Activated CD4-positive, CD25-positive, alpha-beta regulatory T cell (primary cell): ENCODE measurements at places on chromosomes 7 and 10.

- DNase-seq = no peak
These were observed 190.1 kb downstream of the SDHAF3 start for GRCh38 chr7:97307521-97308108.

- DNase-seq = no peak
These were observed 118.4 kb upstream of the TCERG1L start for GRCh38 chr10:131429942-131430341.

GRCh38 chr10:90526721-90527120 lies 331.1 kb downstream of the HTR7 start:
- DNase-seq = no peak

- DNase-seq = no peak
These were observed 46.8 kb upstream of the PDLIM1 start for GRCh38 chr10:95337423-95338160.

GRCh38 chr7:92835261-92835850 lies 1.0 kb downstream of the CDK6 start:
- peak; percentile 32 for DNase-seq

DNA sequence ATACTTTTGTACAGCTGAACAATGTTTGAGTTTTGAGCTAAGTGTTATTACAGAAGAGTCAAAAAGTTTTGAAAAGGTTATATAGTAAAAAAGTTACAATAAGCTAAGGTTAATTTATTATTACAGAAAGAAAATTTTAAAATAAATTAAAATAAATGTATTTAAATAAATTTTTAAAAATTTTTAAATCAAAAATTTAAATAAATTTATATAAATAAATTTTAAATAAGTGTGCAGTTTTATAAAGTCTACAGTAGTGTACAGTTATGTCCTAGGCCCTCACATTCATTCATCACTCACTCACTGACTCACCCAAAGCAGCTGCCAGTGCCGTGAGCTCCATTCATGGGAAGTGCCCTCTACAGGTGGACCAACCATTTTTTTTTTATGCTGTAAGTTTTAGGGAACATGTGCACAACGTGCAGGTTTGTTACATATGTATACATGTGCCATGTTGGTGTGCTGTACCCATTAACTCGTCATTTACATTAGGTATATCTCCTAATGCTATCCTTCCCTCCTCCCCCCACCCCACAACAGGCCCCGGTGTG lies 462.9 kb upstream of the ZMIZ1 start:
- DNase-seq = no peak

- DNase-seq = no peak
These were observed 63.4 kb downstream of the CSGALNACT2 start for GRCh38 chr10:43201545-43202131.

DNA sequence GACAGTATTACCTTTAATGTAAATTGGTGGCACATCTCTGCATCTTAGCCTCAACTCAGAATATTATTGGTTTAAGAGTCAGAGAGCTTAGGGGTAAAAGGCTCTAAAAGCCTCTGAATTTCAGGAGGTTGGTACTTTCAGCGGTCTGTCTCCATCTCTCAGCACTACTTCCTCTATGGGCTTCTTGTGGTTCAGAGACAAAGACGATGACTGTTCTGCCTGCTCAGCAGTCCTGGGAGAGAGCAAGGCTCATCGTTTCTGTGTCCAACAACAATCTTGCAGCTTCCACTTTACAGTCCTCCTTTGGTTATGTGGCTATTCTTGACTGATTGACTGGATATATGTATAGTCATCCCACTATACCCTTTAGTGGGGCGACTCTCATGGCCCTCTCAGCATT lies 394.7 kb downstream of the AUTS2 start:
- no peak for DNase-seq

GRCh38 chr7:155009570-155010157 lies 6.7 kb upstream of the PAXIP1 start:
- no peak for DNase-seq

DNA sequence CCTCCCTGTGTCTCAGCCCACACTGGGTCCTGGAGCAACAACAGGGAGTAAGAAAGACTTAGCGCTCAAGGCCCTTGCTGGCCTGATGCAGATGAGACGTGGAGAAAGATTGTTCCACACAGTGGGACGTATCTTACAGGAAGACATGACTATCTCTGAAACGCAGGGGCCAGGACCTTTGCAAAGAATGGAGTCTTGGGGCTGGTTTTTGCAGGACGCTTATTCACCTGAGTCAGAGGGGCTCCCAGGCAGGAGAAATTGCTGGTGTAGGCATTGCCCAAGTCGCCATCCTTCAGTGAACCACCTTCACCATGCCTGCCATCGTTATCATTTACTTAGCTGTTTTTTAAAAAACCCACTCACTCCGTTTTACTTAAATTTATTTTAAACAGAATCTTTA lies 11.8 kb upstream of the GDF10 start:
- no peak for DNase-seq

DNA sequence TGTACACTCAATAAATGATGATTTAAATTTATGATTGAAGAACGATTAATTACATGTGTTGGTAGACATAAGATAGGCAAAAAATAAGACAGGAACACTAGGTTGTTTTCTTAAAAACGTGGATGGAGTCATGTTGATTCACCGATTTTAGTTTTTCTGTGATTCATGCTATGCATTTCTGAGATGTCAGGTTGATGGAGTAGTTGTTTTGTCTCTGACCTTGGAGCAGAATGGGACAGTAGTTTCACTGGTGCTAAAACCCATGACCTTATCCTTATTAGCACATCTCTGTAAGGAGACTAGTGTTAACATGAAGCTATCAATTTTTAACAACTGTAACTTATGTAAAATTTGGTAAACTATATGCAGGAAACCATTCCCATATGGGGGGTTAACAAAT lies 611.6 kb upstream of the FZD8 start:
- DNase-seq = no peak

- no peak for DNase-seq
These were observed 76.6 kb downstream of the TMEM178B start for GRCh38 chr7:141150465-141150864.

DNA sequence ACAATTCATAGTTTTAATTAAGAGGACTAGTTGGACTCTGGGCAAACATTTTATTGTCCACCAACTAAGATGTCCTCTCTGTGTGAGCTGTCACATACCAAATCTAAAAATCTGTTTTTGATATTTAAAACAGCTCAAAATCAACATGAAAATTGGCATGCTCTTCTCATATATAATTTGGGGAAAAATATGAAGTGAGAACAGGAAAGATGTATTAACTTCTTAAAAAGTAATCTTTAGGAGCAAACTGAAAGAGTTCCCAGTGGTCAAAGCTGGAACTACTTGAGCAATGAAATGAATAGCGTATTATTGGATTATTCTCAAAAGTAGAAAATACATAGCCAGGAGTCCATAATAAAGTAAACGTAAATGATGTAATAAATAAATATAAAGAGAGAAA lies 147.2 kb downstream of the DYNC1I1 start:
- no peak for DNase-seq

- no peak for DNase-seq
These were observed 11.1 kb downstream of the C10orf62 start for GRCh38 chr10:97600616-97601015.

DNA sequence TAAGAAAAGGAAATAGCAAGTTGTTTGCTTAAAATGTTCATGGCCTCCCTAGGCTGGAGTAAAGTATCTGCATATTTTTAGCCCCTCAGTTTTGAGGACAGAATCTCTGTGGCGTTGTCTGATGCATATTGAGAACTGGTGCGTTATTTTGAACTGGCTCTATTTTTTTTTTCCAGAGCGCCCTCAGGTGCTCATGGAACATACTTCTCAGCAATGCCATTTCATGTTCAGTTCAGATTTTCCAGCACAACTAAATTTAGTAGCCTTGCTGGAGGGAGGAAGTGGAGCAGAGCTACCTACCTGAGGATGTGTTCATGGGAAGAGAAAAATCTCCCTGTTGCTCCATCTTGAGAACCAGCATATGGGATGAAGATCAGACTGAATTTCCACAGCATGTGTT lies 870.5 kb downstream of the LRMDA start:
- DNase-seq = no peak

DNA sequence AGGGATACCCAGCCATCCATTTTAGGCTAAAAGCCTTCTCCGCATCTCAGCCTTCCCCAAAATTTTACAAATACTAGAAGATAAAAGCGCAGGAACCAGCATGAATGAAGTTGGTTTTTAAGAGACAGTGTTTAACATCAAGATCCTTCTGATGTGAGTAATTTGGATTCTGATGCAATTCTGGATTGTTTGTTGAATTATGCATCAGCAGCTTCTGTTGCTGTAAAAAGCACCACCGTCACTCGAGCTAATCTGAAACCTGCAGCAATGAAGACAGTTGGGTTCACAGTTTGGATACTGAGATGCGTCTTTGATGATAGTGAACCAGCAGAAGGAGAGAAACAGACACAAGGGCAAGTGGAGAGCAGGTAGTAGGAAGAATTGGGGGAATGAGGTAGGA lies 179.2 kb downstream of the PLXNA4 start:
- DNase-seq = no peak

GRCh38 chr7:98483964-98484545 lies 83.2 kb upstream of the BAIAP2L1 start:
- no peak for DNase-seq

DNA sequence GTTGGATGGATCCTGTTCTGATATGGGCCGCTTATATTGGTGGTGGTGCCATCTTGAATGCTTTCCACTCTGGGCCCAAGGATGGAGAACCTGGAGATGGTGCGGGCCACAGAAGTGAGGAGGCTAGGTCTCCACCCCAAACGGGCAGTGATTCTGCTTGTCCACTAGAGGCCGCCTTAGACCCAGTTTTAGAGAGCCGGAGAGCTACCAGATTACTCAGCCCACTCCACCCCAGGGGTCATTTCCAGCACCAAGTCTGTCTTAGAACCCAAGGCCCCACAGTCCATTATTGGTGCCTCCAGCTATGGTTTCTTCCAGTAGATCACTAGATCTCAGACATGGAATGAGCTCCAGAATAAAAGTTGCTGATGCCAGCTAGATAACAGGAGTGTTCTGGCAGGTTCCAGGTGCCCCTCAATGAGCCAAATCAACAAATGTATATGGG lies 11.8 kb upstream of the CAMK2G start:
- peak; percentile 41 for DNase-seq

DNA sequence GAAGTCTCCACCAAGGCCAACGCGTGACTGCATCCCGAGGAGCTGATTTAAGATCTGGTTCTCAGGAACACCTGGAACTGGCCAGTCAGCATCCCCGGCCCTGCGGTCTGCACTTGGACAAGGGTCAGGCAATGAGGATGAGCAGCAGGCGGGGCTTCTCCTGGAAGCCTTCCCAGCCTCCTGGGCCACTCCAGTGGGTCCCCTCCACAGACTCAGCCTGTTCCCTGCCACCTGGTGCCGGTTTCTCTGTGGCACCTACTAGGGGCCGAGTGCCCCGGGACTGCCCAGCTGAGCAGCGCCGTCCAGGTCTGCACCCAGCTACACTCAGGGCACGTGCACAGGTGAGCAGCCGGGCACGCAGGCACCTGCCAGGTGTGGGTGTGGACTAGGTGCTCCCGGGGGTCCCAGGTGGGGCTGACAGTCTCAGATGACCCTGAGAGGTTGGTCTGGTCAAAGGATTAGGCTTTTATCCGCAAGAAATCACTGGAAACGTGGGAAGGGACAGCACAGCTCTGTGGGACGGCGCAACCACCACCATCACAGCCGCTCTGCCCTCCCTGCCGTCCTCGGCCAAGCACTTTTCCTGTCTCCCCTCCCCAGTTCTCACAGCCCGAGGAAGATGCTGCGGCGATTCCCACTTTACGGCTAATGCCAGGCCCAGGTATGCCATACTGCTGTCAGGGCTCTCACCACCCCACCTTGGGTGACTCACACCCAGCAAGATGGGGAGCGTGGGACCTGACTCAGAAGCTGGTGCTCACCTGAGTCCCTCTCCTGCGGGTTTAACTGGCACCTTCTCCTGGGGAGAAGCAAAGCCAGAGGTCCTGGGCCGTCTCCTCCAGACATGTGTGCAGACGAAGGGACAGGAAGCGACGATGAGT lies 166.0 kb downstream of the RNF216 start:
- no peak for DNase-seq

DNA sequence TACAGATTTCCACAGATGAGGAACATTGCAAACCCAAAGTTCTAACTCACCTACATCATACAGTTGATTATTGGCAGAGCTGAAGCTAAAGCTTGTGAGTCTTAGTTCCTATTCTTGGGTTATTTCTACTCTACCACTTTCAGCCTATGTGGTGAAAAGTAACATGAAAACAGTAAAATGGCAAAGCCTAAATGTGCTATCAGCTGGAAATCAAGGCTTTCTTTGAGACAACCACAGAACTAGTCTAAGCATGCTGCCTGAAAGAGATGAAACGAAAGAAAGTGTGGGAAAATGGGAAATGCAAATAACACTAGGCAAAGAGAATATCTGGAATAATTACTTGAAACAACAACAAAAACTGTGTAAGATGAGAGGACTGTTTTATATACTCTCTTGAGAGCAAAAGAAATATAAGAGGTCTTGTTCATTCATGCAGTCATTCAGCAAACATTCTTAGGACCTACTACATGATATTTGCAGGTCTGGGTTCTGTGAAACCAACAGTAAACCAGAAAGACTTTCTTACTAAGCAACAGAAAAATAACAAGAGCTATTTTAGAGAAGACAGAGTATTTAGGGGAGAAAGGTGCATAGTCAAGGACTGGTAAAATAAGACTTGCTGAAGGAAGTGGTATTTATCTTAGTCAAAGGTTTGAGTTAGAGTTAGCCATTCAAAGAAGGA lies 437.1 kb downstream of the HTR7 start:
- DNase-seq = no peak

GRCh38 chr10:78337016-78337415 lies 303.4 kb downstream of the RPS24 start:
- no peak for DNase-seq

DNA sequence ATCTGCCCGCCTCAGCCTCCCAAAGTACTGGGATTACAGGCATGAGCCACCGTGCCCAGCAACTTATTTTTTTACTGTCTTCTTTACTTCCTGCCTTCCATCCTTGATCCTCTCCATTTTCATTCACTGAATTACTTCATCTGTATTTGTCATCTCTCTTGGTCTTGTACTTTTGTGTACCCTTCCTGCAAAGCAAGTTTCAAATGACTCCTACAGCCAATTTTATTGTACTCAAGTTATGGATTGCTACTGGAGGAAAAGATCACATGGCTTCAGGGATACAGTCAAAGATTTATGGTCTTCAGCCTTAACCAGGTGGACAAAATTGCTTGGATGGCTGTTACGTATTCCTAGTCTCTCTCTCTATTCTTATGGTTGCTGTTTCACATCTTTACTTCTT lies 22.6 kb downstream of the SEPTIN7 start:
- no peak for DNase-seq

GRCh38 chr10:60944910-60945297 lies 919 bp upstream of the RHOBTB1 start:
- no peak for DNase-seq

DNA sequence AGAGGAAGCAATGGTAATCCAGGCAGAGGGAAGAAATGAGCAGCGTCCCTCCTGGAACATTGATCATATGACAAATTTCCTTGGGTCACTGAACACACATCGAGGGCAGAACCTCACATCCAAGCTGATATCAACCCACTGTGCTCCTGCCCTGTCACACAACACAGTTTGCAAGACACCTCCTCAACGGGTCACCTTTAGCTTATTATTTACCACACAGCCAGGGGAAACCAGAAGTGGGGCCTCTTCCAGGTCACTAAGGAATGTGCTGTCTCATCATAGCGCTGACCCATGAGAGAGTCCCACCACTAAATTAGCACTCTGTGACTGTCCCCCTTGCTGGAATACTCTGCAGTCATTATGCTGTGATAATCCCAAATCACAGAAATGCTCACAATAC lies 69.7 kb upstream of the PPP1R3C start:
- DNase-seq = no peak

GRCh38 chr7:79227044-79227443 lies 226.4 kb downstream of the MAGI2 start:
- DNase-seq = no peak

- no peak for DNase-seq
These were observed 26.9 kb downstream of the ADAMTS14 start for GRCh38 chr10:70699063-70699658.
